ENCODE measurements at places on chromosomes 11 and 22.

DNA sequence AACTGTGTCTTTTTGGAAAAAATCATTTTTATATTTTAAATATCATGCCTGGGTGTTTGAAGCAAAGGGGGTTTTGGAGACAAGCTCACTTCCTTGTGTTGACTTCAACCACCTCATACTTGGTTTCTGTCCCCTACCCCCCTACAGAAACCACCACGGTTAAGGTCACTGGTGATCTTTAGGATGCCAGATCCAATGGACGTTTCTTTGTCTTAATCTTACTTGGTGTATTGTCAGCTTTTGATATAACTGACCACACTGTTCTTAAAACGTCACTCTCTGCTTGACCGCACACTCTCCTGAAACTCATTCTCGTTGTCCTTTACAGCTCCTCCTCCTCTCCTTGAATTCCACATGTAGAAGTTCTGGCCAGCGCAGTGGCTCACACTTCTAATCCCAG lies 34.8 kb upstream of the SWAP70 start:
- DNase-seq, result no peak

GRCh38 chr11:79276736-79277325 lies 164.0 kb downstream of the TENM4 start:
- no peak for DNase-seq

DNA sequence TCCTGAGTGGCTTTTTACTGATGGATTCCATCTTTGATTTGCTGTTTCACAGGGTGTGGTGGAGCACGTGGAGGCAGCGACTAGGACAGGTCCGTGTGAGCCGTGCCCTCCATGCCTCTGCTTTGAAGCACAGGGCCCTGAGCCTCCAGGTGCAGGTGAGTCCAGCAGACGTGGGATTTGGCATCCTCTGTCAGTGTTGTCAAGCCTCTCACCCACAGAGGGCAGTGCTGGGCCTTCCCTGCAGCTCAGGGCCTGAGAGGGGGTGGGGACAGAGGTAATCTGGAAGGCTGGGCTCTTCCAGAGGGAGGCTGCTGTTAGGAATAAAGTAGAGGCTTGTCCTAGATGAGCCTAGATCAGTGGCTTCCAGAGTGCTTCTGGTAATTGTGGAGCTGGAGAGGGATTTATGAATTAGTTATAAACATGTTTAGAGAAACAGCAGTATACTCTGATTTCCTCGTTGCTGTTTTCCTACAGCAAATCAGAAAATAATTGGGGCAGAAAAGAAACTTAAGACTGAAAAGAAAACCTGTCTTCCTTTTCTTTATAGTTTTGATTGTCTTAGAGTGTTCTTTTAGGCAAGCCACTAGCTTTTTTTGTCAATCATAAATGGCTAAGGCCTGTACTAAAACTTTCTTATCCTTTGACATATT lies 65.0 kb downstream of the SFI1 start:
- peak; percentile 68 for DNase-seq

DNA sequence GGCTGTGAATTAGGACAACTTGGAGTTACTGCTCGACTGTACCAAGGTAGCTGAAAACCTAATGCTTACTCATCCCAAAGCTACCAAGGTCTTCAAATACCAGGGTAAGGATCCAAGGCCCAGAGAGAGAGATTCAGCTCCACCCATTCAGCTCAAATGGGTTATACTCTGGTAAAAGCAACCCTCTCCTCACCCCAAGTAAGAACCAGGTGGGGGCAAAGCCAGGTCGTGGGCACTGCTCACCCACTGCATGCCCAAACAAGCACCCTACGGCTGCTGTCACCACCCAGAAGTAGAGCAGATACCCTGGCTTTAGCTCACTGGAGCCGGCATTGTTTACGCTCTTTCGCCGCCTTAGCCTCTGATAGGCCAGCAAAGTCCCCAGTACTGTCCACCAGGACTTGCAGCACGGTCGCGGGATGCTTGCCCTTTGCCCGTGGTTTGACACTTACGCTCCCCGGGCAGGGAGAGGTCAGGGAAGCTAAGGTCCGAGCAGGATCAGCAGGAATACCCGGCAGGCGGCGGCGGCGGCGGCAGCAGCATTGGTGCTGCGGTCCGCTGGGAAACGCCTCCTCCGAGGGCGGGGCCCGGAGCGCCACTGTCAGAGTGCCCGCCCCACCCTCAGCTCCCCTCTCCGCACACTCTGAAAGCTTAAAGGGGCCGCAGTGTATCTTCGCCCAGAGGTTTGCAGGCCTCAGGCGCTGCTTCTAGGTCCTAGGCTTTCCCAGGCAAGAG lies 19.6 kb downstream of the CKAP5 start:
- DNase-seq, result peak; percentile 77

DNA sequence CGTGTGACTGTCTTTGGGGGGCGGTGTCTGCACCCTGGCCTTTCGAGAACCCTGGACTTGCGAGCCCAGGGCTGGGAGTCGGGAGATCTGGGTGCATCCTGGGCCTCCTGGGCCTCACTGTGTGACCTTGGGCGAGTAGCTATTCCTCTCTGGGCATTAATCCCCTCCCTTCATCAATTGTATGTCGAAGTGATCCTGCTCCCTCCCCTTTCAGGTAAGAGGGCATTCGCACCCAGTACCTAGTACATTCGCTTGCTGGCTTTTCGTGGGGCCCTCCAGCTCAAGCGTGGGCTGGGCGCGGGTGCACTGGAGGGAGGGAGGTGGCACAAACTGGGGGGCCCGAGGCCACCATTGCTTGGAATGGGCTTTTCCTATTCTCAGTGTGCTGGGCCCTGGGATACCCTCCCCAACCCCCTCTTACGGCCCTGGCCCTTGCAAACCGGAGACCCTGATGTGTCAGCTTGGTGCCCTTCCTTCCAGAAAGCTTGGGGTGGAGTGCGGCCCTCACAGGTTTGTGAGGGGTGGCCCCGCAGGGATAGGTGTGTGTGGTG lies 530 bp downstream of the USP35 start:
- DNase-seq, result no peak
